ENCODE measurements at places on chromosomes 4 and X. TPM values are rescaled to one million over a fixed set of nuclear protein-coding genes. Genes with fewer than 3 reads are reported as not detected.

STK26 gene
- 8.7 TPM for polyA plus RNA-seq

HDX gene
- 5.0 TPM for polyA plus RNA-seq

MAGEE1 gene
- polyA plus RNA-seq: 5.5 TPM

AR gene
- 3.0 TPM for polyA plus RNA-seq

KIAA1210 gene
- 1.5 TPM for polyA plus RNA-seq

ZCCHC12 gene
- polyA plus RNA-seq: 0.66 TPM

Measured in renal pelvis (tissue), 12 donors.